ENCODE measurements at places on chromosomes 12 and 14.
A peak's percentile ranks its signal among the peaks of the same experiment; 100 is the strongest.

- peak; percentile 77 for DNase-seq
These were observed 2.4 kb upstream of the RNASE7 start for GRCh38 chr14:21039585-21040369.

GRCh38 chr12:120536064-120536791 lies 2.1 kb downstream of the RNF10 start:
- DNase-seq, result peak; percentile 13

DNA sequence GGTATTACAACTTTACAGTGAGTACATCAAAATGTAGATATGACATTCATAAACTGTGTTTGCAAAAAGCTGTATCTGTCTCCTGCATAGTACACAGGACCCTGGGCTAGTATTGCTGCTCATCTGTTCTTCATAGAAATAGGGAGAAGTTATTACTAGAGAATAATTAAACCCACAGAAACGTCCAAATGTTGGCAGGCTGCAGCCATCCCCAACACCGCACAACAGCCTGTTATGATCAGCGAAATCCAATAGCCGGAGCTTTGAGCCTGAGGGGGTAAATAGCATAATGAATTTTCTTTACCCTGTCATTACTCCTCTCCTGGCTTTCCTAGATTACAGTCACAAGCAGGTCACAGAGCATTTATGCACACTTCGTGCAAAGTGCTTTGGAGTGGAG lies 178.0 kb downstream of the DACT1 start:
- no peak for DNase-seq

DNA sequence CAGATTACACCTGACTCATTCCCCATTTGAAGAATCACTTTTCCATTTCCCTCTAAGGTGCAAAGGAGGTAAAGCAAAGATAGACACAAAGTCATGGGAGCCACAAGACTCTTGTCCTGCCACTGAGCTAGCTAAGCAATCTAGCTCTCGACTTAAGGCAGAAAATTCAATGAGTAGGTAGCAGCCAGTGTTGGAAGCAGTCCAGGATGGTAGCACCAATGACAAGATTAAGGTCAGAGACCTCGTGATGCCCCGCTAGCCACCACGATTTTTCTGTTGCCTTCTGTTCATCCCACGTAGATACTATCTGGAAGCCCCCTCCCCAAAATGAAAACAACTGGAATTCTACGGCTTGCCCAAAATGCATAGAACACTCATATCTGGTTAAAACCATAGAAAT lies 1.4 kb downstream of the VAMP1 start:
- no peak for DNase-seq
